Activated CD4-positive, alpha-beta T cell treated with anti-CD3 and anti-CD28 coated beads, Interleukin-2, amount 10 ng/mL, durations not matched to agents 24 days and 14 days (primary cell): ENCODE measurements at places on chromosomes 16 and 17. TPM values are rescaled to one million over a fixed set of nuclear protein-coding genes. Genes with fewer than 3 reads are reported as not detected.

- DNase-seq = no peak
- no peaks in the 10 kb centered on the region for H3K4me1 ChIP-seq
Measured at GRCh38 chr17:9451934-9452333, 123.7 kb downstream of the STX8 start.

DNA sequence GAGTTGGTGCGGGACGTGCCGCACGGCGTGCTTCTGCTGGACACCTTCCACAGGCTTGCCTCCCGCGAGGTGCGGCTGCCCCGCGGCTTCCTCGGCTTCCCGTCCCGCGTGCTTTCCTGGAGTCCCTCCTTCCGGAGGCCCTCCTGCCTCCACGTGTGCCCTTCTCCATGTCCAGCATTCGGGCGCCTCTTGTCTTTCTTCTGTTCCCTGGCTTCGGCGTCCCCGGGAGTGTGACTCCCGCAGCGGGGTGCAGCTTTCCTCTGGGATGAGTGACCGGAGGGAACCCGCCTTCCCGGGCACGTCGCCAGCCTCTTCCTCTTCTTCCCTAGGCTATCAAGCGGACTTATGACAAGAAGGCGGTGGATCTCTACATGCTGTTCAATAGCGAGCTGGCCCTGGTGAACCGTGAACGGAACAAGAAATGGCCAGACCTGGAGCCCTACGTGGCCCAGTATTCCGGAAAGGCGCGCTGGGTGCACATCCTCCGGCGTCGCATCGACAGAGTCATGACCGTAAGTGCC lies 23.0 kb downstream of the DNAH2 start:
- no peaks in the 10 kb centered on the region for H3K4me1 ChIP-seq
- no peak overlapping the region for H3K27ac ChIP-seq
- H3K27me3 ChIP-seq = peaks cover 12% of the 10 kb centered on the region
- no peak for DNase-seq

DNA sequence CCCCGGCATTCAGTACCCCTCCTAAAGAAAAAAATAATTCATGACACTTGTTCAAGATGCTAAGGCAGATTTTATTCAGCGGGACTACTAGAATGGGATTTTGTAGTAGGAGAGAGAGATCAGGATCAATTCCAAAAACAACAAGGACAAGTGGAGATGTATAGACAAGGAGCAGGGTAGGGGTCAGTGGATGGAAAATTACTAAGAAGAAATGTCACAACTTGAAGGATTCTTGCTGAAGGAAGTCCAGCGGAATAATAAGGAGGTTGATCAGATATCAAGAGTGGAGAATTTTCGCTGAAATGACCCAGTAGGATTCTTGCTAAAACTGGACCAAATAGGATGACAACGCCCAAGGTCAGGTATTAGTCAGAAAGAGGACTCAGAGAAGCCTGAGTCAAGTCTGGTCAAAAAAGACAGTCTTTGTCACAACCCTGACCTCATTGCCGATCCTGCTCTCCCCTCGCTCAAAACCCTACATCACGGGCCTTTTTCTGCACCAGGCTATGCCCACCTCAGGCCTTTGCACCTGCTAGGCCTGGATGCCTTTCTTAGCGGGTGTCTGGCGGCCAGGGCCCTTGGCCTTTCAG lies 36.9 kb downstream of the MMD start:
- no peak overlapping the region for H3K27ac ChIP-seq
- no peaks in the 10 kb centered on the region for H3K36me3 ChIP-seq
- H3K27me3 ChIP-seq = peaks cover 15% of the 10 kb centered on the region
- H3K4me1 ChIP-seq = no peaks in the 10 kb centered on the region
- DNase-seq = no peak

- no peak for DNase-seq
- no peak overlapping the region for H3K4me3 ChIP-seq
- H3K27ac ChIP-seq = no peak overlapping the region
- H3K4me1 ChIP-seq = peaks cover 6% of the 10 kb centered on the region
- H3K36me3 ChIP-seq = peaks cover 37% of the 10 kb centered on the region
- no peaks in the 10 kb centered on the region for H3K27me3 ChIP-seq
Measured at GRCh38 chr17:3834811-3835210, 11.2 kb downstream of the NCBP3 start.

Gene OTOP2
- total RNA-seq = not detected in 2 replicates
